ENCODE measurements at places on chromosomes 16 and 17.

GRCh38 chr16:57284209-57284951 is at the start of gene PLLP:
Gene PLLP, minus strand, starts transcription at chr16:57284672. Its CDS starts 132 bp downstream, at chr16:57284540.
- H3K27ac ChIP-seq, result peak within 1 kb of the TSS; percentile 80
- peak within 1 kb of the TSS; percentile 60 for H3K4me3 ChIP-seq
- H3K36me3 ChIP-seq, result no peaks in the 10 kb centered on the region
- DNase-seq, result peak; percentile 67

DNA sequence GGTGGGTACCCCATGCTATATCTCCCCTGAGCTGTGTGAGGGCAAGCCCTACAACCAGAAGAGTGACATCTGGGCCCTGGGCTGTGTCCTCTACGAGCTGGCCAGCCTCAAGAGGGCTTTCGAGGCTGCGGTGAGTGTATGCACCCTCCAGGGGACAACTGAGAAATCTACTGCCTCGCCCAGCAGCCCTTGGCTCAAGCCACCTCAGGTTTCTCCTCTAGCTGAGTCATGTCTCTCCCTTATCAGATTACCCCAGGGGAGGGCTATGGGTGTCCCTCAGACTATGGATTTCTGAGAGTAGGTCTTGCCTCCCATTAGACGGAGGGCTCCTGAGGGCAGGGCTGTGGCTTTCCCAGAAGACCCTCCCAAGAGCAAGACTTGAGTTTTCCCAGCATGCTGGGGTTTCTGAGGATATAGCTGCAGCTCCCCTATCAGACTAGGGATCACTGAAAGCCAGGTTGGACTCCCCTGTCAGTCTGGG is 6.7 kb downstream of the NEK8 start:
- no peak overlapping the region for H3K27ac ChIP-seq
- no peaks in the 10 kb centered on the region for H3K27me3 ChIP-seq
- H3K36me3 ChIP-seq, result no peaks in the 10 kb centered on the region
- peaks cover 5% of the 10 kb centered on the region for H3K4me1 ChIP-seq
- no peak overlapping the region for H3K4me3 ChIP-seq

GRCh38 chr17:37516127-37516571 is 26.5 kb downstream of the DUSP14 start:
- H3K4me1 ChIP-seq, result no peaks in the 10 kb centered on the region
- no peaks in the 10 kb centered on the region for H3K27me3 ChIP-seq
- no peak overlapping the region for H3K4me3 ChIP-seq
- H3K27ac ChIP-seq, result no peak overlapping the region
- H3K36me3 ChIP-seq, result peaks cover 83% of the 10 kb centered on the region

GRCh38 chr17:44467108-44467507 is 36.1 kb downstream of the GPATCH8 start:
- H3K27ac ChIP-seq, result no peak overlapping the region
- H3K36me3 ChIP-seq, result peaks cover 4% of the 10 kb centered on the region
- H3K27me3 ChIP-seq, result no peaks in the 10 kb centered on the region
- peaks cover 6% of the 10 kb centered on the region for H3K4me1 ChIP-seq

DNA sequence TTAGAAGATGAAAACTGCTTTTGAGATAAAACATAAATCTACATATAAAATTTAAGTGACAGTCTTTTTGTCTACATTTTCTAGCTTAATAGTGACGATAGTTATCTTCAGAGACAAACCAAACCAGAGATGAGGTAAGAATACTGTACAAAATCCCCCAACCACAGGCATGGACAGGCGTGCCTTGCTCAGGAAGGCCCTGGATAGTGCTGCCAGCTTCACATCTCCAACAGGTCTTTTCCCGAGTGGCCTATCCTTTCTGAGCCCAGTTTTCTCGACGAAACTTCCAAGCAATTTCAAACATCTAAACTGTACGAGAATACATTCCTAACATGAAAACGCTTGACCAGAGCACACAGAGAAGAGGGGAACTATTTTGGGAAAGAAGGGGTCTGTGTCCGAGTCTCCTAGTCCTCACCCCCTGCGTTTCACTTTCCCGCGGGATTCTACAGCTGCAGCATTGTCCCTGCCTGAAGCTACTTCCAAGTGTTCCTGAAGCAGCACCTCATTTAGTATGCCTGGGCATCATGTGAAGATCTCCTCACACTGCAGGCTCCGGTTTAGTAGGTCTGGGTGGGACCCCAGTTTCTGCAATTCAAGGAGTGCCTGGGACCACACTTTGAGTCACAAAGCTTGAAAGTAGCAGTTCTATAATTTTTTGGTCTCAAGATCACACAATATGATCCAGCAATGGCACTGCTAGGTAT is 37.8 kb downstream of the GNA13 start:
- H3K27me3 ChIP-seq, result no peaks in the 10 kb centered on the region
- H3K36me3 ChIP-seq, result peaks cover 12% of the 10 kb centered on the region
- no peak overlapping the region for H3K4me3 ChIP-seq
- no peak overlapping the region for H3K27ac ChIP-seq
- no peak for DNase-seq

GRCh38 chr17:8593276-8593675 is 37.2 kb downstream of the MYH10 start:
- no peaks in the 10 kb centered on the region for H3K27me3 ChIP-seq
- no peak overlapping the region for H3K4me3 ChIP-seq
- H3K36me3 ChIP-seq, result no peaks in the 10 kb centered on the region
- no peak overlapping the region for H3K27ac ChIP-seq
- DNase-seq, result no peak

DNA sequence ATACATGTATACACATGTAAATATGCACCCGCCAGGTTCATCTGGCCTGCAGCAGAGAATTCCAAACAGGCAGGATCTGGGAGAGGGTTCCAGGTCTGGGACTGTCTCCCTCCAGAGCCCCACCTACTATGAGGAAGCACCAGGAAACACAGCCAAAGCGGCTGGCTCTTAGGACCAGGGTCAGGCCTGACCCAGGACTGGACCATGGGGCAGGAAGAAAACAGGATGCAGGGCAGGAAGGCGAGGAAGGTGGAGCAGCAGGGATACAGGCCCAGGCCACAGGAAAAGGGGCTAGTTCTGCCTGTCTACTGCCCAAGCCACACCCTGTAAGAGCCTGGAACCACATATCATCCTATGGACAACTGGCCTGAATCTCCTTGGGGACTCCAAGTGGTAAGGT is 2.2 kb downstream of the HID1 start:
- no peak for DNase-seq
- no peaks in the 10 kb centered on the region for H3K36me3 ChIP-seq
- no peak overlapping the region for H3K27ac ChIP-seq
- H3K27me3 ChIP-seq, result peaks cover 37% of the 10 kb centered on the region

DNA sequence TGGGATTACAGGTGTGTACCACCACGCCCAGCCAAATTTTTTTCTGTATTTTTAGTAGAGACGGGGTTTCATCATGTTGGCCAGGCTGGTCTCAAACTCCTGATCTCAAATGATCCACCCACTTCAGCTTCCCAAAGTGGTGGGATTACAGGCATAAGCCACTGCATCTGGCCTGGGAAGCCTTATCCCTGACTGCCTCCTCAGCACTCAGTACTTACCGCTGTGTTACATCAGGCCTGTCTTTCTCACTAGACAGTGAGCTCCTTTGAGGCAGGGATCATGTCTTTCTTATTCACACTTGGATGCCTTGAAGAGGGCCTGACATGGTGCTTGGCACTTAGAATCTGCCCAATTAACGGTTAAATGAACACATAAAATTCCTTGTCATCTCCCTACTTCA is 56.3 kb upstream of the MTMR4 start:
- no peak overlapping the region for H3K4me3 ChIP-seq
- no peak for DNase-seq
- no peaks in the 10 kb centered on the region for H3K27me3 ChIP-seq
- H3K27ac ChIP-seq, result no peak overlapping the region

- no peak overlapping the region for H3K27ac ChIP-seq
- H3K4me1 ChIP-seq, result peaks cover 16% of the 10 kb centered on the region
- peak; percentile 47 for DNase-seq
- H3K36me3 ChIP-seq, result no peaks in the 10 kb centered on the region
Measured at GRCh38 chr17:79981090-79981489, 54.6 kb downstream of the TBC1D16 start.

- no peaks in the 10 kb centered on the region for H3K4me1 ChIP-seq
- no peaks in the 10 kb centered on the region for H3K27me3 ChIP-seq
- no peak for DNase-seq
- H3K36me3 ChIP-seq, result no peaks in the 10 kb centered on the region
- H3K4me3 ChIP-seq, result no peak overlapping the region
- H3K27ac ChIP-seq, result no peak overlapping the region
Measured at GRCh38 chr16:64590513-64590912, 531.4 kb downstream of the CDH11 start.

- H3K4me3 ChIP-seq, result no peak overlapping the region
- peaks cover 13% of the 10 kb centered on the region for H3K27me3 ChIP-seq
- no peak overlapping the region for H3K27ac ChIP-seq
- no peak for DNase-seq
- no peaks in the 10 kb centered on the region for H3K36me3 ChIP-seq
Measured at GRCh38 chr17:27797390-27798091, 2.8 kb downstream of the NOS2 start.

- H3K36me3 ChIP-seq, result no peaks in the 10 kb centered on the region
- H3K27me3 ChIP-seq, result no peaks in the 10 kb centered on the region
- no peaks in the 10 kb centered on the region for H3K4me1 ChIP-seq
- H3K27ac ChIP-seq, result no peak overlapping the region
Measured at GRCh38 chr16:83705856-83706255, 101.9 kb upstream of the HSBP1 start.

- DNase-seq, result no peak
- H3K4me1 ChIP-seq, result peaks cover 18% of the 10 kb centered on the region
- H3K36me3 ChIP-seq, result peaks cover 38% of the 10 kb centered on the region
- H3K27me3 ChIP-seq, result no peaks in the 10 kb centered on the region
- H3K4me3 ChIP-seq, result no peak overlapping the region
Measured at GRCh38 chr16:84500531-84500930, 3.9 kb downstream of the MEAK7 start.

- H3K27ac ChIP-seq, result no peak overlapping the region
- no peaks in the 10 kb centered on the region for H3K27me3 ChIP-seq
- no peaks in the 10 kb centered on the region for H3K4me1 ChIP-seq
- no peak overlapping the region for H3K4me3 ChIP-seq
Measured at GRCh38 chr16:84055801-84056634, 13.4 kb upstream of the SLC38A8 start.

- no peak for DNase-seq
- H3K4me3 ChIP-seq, result no peak overlapping the region
- H3K27me3 ChIP-seq, result no peaks in the 10 kb centered on the region
- peaks cover 13% of the 10 kb centered on the region for H3K4me1 ChIP-seq
- H3K36me3 ChIP-seq, result peaks cover 47% of the 10 kb centered on the region
Measured at GRCh38 chr16:4260360-4260759, 12.5 kb downstream of the TFAP4 start.

- no peak for DNase-seq
- peak overlapping the region; percentile 49 for H3K27ac ChIP-seq
- H3K27me3 ChIP-seq, result no peaks in the 10 kb centered on the region
- H3K36me3 ChIP-seq, result peaks cover 3% of the 10 kb centered on the region
Measured at GRCh38 chr16:27242868-27243590, 25.5 kb downstream of the NSMCE1 start.

GRCh38 chr16:77041468-77041867 is 149.5 kb upstream of the MON1B start:
- H3K36me3 ChIP-seq, result no peaks in the 10 kb centered on the region
- no peak for DNase-seq
- no peaks in the 10 kb centered on the region for H3K27me3 ChIP-seq
- no peak overlapping the region for H3K4me3 ChIP-seq
- no peak overlapping the region for H3K27ac ChIP-seq

DNA sequence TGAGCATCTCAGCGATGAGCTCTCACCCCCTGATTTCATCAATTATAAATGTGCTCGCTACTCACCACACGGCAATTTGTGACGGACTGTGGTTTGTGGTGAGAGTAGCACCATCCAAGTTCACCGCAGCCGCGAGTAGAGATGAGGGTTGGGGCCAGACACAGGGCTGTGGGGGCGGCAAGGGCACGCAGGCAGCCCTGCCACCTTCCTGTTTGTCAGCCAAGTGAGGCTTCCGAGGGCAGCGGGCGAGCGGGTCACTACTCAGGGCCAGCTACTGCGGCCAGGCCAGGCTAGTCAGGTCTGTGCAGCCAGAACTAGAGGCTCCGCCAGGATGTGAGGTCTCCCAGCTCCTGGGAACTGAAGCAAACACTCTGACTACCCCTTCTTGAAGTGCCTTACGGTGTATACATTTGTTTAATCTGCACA is 39.6 kb upstream of the MEOX1 start:
- H3K36me3 ChIP-seq, result no peaks in the 10 kb centered on the region
- DNase-seq, result no peak
- H3K27me3 ChIP-seq, result peaks cover 8% of the 10 kb centered on the region
- no peak overlapping the region for H3K4me3 ChIP-seq
